ENCODE measurements at places on chromosomes 12 and 14.

DNA sequence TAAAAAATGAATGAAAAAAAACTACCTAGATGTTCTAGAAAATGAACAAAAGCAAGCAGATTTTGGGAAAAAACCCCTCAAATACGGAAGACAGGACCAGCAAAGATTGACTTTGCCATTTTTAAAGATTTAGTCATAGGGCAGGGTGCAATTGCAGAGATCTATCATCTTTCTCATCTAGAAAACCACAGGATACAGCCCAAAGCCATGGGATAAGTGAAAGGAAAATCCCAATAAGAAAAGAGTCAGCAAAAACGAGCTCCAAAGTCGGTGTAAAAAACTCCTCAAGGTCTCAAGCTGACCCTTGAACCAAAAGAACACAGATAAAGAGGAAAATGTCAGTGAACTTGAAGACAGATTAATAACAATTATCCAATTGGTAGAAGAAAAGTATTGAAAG is 28.0 kb downstream of the CEP290 start:
- DNase-seq = no peak

DNA sequence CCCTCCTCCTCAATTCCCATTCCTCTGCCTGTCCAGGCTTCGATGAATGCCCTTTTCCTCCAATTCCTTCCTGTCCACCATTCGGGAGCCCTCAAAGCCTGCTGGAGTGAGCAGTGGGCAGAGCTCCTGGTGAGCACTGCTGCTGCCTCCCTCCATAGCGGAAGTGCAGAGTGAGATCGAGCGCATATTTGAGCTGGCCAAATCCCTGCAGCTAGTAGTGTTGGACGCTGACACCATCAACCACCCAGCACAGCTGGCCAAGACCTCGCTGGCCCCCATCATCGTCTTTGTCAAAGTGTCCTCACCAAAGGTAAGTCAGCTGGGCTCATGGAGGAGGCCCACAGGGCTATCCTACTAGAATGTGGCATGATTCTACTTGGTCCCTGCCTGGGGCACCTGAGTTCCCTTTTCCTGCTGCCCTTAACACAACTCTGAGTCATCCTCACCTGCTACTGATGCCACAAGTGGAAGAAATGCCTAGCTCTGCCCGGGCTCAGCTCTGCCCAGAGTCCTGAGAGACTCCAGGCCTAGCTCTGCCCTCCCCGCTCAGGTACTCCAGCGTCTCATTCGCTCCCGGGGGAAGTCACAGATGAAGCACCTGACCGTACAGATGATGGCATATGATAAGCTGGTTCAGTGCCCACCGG is 8.0 kb downstream of the CACNB3 start:
- no peak for DNase-seq

GRCh38 chr12:105961821-105962671 is 176.7 kb downstream of the NUAK1 start:
- no peak for DNase-seq

DNA sequence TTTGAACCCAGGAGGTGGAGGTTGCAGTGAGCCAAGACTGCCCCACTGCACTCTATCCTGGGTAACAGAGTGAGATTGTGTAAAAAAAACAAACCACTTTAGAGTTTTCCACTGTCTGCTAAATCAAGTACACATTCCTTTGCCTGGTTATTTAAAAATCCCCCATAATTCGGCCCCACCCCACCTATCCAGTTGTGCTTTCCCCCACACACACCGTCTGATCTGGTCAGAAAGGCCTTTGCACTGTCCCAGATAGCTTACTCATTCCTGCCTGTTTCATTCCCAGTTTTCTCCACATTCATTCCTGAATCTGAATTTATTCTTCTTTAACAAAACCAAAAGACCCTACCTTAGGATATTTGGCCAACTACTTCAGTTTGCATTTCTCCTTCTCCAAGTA is 29.5 kb downstream of the NINJ2 start:
- no peak for DNase-seq

DNA sequence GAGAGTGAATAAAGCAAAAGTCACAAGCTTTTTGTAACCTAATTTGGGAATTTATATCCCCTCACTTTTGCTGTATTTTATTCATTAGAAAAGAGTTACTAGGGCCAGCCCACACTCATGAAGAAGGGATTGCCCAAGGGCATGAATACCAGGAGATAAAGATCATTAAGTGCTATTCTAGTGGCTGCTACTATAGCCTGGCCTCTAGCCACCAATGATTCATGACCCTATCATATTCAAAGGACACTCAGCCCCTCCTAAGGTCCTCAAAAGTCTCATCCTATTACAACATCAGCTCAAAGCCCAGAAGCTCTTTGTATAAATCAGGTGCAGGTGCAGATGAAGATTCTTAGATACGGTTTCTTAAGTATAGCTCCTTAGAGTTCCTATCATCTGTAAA is 518.1 kb downstream of the TRHDE start:
- DNase-seq = no peak

DNA sequence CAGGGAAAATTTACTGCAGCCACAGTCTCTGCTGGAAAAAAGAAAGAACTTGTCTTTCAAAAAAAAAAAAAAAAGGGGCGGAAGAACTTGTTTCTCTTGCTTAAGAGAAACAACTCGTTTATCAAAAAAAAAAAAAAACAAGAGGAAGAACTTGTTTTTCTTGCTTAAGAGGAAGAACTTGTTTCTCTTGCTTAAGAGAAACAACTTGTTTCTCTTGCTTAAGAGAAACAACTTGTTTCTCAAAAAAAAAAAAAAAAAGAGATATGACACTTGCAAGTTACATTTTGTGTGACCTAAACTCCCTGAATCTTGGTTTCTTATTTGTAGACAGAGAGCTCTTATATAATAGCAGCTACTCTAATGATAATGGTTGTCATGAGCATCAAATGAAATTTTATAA is 44.7 kb upstream of the USP15 start:
- no peak for DNase-seq

GRCh38 chr12:1761857-1762256 is 58.5 kb upstream of the LRTM2 start:
- DNase-seq = no peak

DNA sequence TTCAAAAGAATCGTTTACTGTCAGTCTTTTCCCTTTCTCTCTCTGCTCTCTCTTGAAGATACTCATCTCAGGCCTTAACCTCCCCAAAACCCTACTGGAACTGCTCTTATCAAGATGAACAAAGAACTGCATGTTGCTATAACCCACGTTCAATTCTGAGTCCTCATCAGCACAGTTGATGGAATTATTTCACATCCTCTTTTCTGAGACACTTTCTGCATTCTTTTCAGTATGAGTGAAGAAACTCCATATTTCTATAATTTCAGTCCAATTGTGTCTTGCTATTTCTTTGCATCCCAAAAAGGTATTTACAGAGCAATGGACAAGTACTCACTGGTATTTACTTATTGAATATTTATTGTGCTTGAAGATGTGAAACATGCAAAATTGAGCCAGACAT is 160.1 kb upstream of the CPNE8 start:
- no peak for DNase-seq

Measured in mucosa of descending colon (tissue), 3 donors.